Activated CD4-positive, alpha-beta T cell treated with anti-CD3 and anti-CD28 coated beads, Interleukin-2, amount 10 ng/mL, durations not matched to agents 7 days and 5 days (primary cell): ENCODE measurements at places on chromosomes 16 and 17.

DNA sequence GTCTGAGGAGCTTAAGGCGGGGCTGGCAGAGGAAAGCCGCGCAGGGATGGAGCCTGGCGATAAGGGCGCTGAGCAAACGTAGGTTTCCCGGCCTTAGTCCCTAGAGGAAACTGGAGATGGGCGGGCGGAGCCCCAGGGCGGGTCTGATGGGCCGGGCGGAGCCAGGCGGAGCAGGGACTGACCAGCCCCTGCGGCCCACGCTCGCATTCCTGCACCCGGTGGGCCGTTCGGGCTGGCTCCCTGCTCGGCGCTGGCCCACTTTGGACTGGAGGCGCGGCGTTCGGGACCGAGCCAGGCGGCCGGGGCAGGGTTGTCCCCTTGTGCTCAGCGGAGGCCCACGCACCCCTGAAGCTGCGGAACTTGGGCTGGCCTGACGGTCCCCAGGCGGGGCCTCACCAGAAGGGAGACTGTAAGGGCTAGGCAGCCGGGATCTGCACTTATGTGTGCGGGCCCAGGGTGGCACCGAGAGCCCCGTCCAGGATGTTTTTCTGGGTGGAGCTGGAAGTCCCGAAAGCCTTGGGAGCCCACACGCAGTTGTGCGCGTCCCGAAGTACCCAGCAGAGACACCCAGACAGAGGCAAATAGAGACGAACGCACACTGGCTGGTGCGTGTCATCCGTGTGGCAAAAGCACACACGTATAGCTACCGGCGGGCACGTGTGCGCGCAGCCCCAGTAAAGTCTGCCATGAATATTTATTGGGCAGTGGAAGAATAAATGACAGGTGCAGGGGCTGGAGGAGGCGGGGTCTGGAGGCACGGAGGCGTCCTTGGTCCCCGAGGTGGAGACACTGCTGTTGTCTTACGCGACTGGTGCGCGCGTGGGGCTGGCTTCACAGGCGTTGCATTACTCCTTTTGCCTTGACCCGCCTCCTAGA is 1.4 kb downstream of the PYDC1 start:
- DNase-seq, result no peak

- no peak for DNase-seq
Observed at GRCh38 chr17:1746975-1747543, 4.4 kb downstream of the SERPINF2 start.

DNA sequence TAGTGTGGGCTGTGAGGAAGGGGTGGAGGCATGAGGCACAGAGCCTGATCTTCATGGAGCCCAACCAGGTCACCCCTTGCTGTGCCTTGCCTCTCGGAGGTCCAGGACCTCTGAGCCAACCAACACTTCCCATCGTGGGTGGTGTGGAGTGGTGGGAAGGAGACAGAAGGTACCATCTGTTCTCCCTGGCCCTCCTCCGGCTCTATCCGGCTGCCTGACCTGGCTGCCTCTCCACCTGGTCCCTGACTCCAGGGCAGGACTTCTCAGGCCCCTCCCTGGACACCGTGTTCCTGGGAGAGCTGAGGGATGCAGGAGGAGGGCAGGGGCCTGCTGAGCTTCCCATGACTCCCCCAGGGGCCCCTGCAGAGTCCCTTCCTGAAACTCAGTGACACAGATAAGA is 3.9 kb downstream of the PDK2 start:
- DNase-seq, result no peak

DNA sequence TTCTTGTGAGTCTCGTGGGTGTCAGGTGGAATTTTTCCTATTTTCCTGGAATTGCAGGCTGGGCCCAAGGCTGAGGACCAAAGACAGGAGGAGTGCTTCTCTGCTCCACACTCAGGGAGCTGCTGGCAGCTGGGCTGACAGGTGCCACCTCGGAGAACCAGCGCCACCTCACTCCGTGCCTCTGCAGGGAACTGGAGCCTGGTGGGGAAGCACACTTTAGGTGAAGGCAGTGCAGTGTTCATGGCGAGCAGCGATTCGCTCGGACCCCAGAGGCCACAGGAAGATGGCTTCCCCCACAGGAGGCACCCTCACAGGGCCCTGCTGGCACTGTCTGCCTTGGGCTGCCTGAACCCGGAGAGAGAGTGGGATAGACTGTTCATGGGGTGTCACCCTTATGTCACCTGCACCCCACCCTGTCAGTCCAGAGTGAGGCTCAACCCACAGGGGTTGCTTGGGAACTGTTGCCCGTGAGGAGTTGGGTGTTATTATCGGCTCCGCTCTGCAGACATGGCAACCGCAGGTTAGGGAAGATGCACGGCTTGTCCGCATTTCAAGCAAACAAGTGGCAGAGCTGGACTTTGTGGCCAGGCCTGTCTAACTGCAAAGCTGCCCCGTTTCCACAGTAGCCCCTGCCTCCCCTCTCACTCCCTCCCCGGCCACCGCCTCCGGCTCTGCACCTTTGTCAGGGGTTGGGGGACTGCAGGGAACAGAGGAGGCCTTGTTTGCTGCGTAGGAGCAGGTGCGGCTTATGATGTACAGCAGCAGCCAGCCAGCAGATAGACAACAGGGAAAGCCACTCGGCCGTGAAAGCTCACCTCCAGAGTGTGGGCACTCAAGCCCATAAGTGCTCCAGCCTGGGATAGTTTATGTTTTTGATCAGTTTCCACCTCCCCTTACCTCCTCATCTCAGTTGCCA is 15.5 kb downstream of the TBC1D24 start:
- no peak for DNase-seq

DNA sequence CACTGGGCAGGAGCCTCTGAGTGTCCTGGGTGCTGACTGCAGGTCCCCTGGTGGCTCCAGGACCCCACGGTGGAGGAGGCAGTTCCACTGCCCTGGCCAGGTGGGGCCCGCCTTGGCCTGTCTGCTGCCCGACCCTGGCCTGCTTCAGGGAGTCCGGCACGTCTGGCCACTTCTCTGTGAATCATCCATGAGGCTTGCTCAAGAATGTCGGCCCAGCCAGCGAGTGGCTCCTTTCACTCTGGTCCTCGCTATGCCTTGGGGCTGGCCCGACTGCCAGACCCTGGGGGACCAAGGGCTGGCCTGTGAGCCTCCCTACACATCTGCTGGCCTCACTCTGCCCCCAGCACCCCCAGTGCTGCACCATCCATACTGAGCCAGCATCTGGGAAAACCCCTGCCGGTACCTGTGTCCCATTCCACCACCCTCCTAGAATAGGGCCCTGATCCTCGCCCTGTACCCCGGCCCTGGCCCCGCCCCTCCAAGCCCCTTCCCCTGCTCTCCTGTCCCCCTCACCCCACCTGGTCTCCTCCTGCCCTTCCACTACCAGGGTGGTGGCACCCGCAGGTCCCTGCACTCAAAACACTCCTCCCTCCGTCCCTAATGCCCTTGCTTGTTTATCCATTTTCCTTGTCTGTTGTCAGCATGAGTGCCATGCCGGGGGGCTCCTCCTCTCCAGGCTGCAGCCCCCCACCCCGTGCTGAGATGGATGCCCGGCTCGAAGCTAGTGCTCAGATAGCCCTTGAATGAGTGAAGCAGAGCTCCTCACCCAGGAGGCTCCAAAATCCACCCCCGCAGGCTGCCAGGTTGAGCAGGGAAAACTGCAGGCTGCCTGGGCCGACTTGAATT is 35.5 kb downstream of the ADCY7 start:
- DNase-seq, result no peak

GRCh38 chr17:43696891-43697290 is 35.2 kb upstream of the MEOX1 start:
- no peak for DNase-seq

GRCh38 chr16:86011532-86011931 is 112.6 kb downstream of the IRF8 start:
- DNase-seq, result no peak

- no peak for DNase-seq
Observed at GRCh38 chr17:29546830-29547229, 20.0 kb downstream of the ABHD15 start.

DNA sequence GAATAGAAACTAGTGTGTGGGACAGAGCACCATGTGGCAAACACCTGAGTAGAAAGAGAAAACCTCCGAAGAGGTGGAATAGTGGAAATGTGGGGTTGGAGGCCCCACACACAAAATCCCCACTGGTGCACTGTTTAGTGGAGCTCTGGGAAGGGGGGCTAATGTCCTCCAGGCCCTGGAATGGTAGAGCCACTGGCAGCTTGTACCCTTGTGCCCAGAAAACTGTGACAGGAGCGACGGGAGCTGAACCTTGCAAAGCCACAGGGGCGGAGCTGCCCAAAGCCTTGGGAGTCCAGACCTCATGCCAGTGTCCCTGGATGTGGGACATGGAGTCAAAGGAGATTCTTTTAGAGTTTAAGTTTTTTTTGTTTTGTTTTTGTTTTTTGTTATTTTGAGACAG is 50.6 kb downstream of the RNF112 start:
- DNase-seq, result no peak

GRCh38 chr17:7295230-7296180 is 1.1 kb upstream of the YBX2 start:
- DNase-seq, result no peak

DNA sequence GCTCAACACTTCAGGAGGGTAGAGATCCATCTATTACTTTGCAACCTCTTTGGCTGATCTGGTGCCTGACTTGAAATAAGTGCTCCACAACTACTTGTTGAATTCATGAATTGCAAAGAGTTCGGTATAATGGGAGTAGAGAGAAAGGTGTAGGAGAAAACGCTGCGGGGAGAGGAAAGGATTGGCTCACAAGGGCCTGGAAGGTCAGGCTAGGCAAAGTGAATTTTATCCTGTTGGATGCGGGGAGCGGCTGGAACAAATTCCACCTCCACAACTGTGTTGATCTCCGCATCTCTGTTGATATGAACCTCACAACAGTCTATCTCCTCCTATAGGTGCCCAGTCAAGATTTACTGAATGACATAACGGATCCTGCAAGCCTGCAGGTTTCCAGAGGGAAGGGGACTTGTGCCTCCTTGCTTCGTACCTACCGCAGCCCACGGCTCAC is 684 bp downstream of the SLX4 start:
- DNase-seq, result no peak

DNA sequence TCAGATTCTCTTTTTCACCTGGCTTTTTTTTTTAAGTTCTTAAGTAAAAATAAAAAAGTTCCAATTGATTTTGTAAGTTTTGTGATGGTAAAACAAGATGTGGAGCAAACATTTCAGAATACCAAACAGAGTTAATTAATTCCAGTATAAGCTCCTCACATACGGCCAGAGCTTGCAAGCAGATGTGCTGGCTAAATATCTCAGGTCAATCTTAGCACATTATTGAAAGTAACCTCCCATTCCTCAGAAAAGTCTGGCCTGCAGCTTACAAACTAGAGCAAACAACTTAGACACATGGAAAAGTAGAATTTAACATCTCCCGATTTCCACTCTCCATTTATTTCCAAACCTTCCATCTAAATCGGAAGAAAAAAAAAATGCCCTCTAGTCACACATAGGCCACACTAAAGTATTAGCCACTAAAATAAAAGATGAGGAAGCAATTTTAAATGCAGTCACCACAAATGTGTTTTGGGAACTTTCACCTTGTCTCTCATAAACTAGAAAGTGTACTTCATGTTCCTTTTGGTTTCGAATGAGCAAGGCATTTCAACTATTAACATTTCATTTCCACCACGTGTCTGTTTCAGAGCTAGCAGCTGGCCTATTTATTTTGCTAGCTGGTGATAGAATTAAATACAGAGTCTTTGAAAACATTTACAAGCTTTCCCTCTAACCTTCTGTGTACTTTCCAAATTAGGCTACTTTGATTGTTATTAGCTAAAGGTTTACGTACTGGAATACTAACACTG is 143.3 kb downstream of the STX8 start:
- DNase-seq, result no peak

DNA sequence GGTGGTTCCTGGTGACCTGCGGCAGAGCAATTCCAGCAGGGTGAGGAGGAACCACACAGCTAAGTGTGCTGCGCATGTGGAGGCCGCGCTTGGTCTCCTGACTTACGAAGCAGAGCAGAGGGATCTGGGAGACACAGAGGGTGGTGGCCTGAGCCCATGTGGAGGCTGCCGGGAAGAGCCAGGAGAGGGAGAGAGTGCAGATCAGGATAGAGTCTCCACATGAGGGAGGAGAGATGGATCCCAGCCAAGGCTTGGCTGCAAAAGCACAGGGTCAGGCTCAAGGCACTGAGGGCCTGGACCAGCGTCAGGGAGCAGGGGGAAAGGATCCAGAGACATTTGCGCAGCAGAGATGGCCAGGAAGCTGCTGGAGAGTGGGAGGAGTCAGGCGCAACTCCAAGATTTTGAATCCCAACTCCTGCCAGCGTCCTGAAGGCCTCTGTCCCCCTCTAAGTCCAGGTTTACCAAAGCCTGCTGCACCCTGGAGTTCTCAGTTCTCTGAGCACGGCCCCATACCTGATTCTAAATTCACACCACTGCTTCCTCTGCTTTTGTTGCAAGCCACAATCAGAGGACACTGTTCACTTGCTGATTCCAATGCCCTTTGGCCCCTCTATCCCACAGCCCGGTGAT is 11.3 kb upstream of the MLLT6 start:
- DNase-seq, result no peak

- DNase-seq, result no peak
Observed at GRCh38 chr16:49615576-49615975, 240.3 kb downstream of the ZNF423 start.

- DNase-seq, result no peak
Observed at GRCh38 chr16:1981398-1981836, at the start of gene NOXO1. Gene NOXO1, minus strand, starts transcription at chr16:1981469. Its CDS starts 290 bp downstream, at chr16:1981179.

GRCh38 chr17:4834681-4835020 is 1.5 kb downstream of the MINK1 start:
- no peak for DNase-seq

- no peak for DNase-seq
Observed at GRCh38 chr16:1164975-1165374, 12.1 kb downstream of the CACNA1H start.

GRCh38 chr17:7251661-7252175 is at the start of gene CTDNEP1:
Gene CTDNEP1, minus strand, starts transcription at chr17:7251734. Its CDS starts 438 bp downstream, at chr17:7251296.
- peak; percentile 100 for DNase-seq

- no peak for DNase-seq
Observed at GRCh38 chr16:55333684-55334083, 9.7 kb downstream of the IRX6 start.

- no peak for DNase-seq
Observed at GRCh38 chr17:65811043-65811442, 249.6 kb upstream of the AXIN2 start.

DNA sequence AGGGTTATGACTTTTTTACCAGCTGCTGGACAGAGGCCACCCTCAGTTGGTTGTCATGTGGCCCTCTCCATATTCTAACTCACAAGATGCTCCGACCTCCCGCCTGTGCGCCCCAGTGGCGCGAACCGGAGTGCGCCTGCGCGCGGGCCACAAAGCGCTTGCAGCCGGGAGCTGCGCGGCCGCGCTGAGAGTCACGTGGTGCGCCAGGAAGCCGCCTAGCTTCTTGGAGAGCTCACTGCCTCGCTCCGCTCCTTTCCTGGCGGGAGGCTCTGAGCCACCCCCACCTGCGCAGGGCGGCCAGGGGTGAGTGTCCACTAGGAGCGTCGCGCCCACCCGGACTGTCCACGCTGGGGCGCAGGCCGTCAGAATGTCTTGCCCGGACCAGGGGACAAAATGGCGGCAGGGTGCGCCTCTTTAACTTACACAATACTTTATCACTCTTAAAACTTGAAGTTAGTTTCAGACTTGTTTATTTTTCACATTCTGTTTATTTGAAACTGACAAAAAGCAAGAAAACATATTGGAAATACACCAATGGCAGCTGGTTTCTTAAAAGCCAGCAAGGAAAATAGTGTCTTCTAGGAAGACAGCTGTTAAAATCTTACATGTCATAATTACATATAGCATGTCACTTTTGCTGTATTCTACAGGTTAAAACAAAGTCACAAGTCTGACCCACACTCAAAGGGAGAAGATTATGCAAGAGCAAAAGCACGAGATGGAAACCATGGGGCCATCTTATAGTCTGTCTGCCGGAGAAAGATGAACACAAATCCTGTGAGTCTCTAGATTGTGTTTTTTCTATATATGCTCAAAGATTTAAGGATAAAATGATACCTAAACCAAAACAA is 357.9 kb downstream of the CNTNAP4 start:
- no peak for DNase-seq

- DNase-seq, result no peak
Observed at GRCh38 chr17:69269131-69269998, 40.7 kb upstream of the ABCA10 start.
